ENCODE measurements at places on chromosomes 3 and 15. TPM values are rescaled to one million over a fixed set of nuclear protein-coding genes. Genes with fewer than 3 reads are reported as not detected.

C3orf22 gene
- total RNA-seq: not detected

CCDC9B gene
- total RNA-seq: 4.7 TPM

PLA1A gene
- total RNA-seq: not detected

KLHL6 gene
- 13.6 TPM for total RNA-seq

SAMD7 gene
- not detected for total RNA-seq

PLCD1 gene
- 27.7 TPM for total RNA-seq

ABTB1 gene
- 98.8 TPM for total RNA-seq

TF gene
- 2.8 TPM for total RNA-seq

NLGN1 gene
- total RNA-seq: not detected

TIMP4 gene
- not detected for total RNA-seq

PRSS50 gene
- 0.16 TPM for total RNA-seq

TLR9 gene
- total RNA-seq: 0.21 TPM

SH3GL3 gene
- not detected for total RNA-seq
